ENCODE measurements at places on chromosomes 5 and 9.
A peak's percentile ranks its signal among the peaks of the same experiment; 100 is the strongest.

- DNase-seq = no peak
These were observed 4.1 kb upstream of the TOR1A start for GRCh38 chr9:129828051-129828450.

DNA sequence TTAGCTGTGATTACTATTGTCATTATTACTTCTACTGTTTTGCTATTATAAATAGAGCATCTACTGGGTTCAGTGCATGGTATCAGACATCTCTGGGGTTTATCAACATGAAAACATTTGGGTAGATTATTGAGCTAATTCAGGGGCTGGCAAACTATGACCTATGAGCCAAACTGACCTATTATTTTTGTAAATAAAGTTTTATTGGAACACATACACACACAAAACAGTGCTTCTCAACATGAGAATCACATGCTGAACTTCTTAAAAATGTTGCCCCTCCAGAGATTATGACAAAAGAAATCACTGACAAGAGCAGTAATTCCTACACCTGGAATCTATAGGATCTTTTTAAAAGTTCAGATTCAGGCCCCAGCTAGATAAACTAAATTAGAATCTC, 30.4 kb downstream of the SLC31A2 start:
- DNase-seq = no peak

DNA sequence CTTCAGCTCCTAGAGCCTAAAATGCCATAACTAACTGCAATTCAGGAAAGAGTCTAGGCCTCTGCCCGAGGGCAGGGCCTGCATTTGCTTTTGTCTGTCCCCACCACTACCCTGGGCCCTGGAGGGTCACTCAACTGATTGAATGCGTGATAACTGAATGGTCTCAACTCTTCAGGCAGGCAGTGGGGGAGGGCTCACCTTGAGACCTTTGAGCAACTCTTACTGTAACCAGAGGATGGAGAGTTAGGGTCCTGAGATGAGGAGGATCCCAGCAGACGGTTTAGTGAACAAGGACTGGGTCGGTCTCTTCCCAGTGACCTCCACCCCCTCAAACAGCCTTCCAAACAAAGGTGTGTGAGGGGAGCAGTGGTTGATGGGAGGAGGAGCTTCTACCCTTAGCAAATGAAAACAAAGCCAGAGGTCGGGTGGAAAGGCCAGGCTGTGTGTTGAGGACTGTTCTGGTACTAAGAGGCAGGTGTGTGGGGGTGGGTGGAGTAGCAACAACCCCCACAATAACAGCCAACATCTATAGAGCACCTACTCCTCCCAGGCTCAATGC, 59.4 kb downstream of the CXXC5 start:
- DNase-seq = no peak

- DNase-seq = no peak
These were observed 81.4 kb downstream of the GABBR2 start for GRCh38 chr9:98627296-98627695.

DNA sequence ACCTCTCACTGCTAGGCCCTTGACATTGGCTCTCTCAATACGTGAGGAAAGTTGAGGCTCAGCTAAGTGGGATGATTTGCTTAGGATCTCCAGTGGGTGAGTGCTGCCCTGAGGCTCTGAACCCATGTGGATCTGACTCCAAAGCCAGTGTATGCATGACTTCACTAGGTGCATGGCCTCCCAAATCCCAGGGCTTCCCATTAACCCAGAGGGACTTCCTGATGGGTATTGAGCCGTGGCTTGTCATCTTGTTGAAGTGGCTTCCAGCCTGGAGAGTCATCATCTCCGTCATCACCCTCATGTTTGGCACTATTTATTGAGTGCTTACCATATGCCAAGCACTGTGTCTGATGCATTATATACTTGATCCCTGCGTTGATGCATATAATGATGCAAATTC, 37.3 kb upstream of the TEX48 start:
- no peak for DNase-seq

DNA sequence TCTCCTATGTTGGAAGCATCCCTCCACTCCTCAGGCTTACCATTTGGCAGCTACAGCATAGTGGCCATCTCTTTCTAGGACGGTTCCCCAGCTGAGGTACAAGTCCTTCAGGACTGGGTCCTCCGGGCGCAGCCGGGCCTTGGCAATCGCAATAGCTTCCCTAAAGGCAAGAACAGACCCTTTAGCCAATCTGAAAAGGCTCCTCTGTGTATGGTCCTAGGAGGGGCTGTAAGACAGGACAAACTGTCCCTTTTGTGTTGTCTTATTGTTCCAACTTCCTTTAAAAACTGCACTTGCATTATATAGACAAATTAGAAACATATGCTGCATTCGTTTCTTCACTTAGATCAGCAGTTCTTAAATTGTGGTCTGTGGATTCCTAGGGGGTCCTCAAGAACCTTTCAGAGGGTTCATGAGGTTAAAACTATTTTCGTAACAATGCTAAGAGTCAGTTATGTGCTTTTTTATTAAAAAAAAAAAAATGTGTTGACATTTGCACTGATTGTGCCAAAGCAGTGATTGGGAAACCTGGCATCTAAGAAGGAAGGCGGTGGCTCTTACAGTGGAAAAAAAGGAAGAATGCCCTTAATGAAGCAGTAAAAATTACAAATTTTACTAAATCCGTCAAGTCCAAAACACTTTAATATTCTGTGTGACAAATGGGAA, 38.7 kb downstream of the GEMIN5 start:
- DNase-seq = no peak

DNA sequence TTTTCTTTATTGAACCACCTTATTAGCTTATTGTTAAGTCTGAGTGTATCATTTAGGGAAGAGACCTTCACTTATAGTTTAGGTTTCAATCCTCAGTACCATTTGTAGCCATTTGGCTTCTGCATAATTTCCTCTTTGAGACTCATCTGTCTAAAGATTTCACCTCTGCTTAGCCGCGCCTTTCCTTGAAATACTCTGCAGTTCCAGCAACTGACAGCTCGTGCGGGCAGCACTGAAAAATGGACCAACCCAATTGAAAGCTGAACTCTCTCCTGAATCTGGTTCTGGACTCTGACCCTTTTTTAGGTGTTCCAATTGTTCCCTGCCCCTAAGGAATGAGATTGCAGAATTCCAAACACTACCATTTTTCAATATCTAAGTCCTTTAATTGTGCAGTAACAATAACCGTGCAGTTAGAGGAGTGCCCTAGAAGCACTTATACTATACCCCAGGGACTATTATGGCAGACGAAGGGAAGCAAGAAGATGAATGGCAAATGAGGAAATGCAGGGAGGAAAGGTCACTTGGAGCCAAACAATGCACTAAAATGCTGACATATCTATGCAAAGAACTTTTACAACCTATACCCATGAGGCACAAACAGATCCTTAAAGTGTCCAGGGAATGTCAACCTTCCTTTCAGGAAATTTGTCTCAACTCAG, 50.1 kb upstream of the PDE4D start:
- DNase-seq = no peak

DNA sequence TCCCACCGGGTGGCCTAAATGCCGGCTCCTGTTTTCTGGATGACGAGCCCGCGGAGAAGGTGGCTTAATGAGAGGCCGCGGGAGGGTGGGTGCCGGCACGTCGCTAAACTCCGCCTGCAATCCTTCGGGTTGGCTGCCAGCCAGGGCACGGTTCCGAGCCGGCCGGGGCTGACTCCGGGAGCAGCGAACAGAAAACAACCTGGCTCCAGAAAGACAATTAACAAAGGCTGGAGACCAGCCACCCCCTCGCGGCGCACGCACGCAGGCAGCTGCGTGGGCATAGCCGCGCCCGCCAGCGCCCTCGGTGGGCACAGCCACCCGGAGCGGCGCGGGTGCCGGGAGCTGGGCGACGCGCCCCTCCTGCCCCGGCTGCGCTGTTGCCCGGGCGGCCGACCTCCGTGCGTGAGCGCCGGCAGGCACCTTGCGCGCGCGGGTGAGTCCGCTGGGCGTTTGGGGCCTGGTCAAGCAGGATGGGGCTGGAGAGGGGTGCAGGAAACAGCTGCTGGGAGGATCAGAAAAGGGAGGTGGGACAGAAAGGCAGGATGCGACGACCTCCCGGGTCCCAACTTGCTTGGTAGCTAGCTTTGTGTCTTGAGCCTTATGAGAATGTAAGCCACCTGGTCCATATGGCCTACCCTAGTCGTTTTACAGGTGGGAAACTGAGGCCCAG, at the start of gene ARHGEF37:
Gene ARHGEF37, plus strand, starts transcription at position 307 of the 670 bp plus-strand sequence. CDS start 16,272 bp downstream, outside the sequence.
- no peak for DNase-seq

DNA sequence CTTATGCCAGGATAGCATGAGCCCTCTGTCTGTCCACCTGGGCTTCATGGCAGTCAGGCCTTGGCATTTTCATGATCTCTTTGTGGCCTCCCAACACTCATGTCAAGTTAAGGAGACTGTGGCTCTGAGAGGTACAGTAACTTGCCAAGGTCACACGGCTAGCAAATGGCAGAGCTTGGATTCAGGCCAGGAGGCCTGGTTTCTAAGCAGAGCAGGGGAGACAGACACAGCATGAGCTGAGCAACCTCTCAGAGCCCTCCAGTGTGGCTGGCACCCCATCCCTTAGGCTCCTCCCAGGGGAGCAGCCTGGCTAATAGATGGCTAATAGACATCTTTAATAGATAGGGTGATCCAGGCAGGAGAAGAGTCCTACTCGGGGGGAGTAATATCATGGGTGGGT, 4.1 kb downstream of the SYNPO start:
- no peak for DNase-seq

DNA sequence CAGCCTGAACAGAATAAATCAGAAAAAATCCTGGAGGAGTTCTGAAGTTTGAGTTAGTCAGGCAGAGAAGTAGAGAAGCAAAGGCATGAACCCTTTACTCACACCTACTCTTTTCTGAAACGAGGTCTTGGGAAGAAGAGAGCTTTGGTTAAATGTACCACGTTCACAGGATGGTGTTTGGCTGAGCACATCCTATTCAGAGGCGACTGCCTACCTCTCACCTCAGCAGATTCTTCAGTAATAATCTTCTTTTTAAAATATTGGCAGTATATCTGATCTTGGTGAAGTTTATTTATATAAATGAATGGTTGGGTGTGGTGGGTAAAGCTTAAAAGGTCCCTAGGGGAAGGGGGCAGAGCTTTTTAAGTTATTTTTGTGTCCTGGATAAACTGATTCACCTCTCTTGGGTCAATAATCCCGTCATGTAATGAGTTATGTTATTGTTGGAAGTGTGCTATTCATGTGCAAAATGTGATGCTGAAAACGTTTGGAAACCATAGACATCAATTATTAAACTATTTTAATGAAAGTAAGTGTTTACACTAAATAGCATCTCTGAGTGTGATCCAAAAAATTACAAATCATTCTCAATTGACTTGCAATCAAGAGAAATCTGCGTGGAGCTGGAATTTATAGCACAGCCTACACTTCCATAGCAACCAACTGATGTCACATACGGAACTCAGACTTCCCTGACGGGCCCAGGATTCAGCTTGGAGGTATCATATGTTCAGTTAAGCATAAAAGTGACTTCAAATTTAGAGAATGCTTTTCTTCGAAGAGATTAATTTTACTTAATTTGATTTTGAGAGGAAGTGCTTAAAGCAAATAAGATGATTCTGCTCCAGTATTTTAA, 94.3 kb upstream of the EQTN start:
- no peak for DNase-seq

DNA sequence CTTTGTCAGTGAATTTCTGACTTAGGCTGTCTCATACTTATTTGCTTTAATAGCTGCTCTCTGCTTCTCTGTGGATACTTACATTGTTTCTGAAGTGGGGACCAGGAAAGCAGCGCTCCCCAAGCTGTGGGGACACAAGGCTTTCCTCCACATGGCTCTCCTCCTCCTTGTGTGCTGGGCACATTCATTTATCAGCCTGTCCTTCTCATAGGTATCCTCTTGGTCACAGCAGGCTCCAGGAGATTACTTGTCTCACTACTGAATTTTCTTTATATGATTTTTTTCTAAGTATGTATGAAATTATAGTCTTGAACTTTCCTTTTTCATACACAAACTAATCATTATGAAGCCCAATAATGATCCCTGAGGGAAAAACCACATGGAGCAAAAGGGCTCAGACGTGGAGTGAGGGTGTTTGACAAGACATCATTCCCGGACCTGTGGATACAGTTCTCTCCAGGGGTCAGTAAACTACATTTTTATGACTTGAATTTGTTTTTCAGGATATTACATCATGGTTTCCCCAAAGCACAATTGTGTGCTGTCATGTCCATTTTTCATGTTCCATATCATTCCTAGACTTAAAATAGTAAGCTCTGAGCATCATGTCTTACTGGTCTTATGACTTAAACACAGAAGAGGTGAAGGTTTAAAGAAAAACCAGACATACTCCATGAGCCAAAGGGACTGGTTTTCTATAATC, 234.5 kb downstream of the PCSK1 start:
- no peak for DNase-seq

GRCh38 chr9:111759762-111760639, 34.7 kb downstream of the SHOC1 start:
- peak; percentile 92 for DNase-seq

- peak; percentile 83 for DNase-seq
These were observed 51.9 kb downstream of the TGFBI start for GRCh38 chr5:136080483-136081216.

- peak; percentile 53 for DNase-seq
These were observed 4.1 kb upstream of the CARD9 start for GRCh38 chr9:136377341-136378169.

DNA sequence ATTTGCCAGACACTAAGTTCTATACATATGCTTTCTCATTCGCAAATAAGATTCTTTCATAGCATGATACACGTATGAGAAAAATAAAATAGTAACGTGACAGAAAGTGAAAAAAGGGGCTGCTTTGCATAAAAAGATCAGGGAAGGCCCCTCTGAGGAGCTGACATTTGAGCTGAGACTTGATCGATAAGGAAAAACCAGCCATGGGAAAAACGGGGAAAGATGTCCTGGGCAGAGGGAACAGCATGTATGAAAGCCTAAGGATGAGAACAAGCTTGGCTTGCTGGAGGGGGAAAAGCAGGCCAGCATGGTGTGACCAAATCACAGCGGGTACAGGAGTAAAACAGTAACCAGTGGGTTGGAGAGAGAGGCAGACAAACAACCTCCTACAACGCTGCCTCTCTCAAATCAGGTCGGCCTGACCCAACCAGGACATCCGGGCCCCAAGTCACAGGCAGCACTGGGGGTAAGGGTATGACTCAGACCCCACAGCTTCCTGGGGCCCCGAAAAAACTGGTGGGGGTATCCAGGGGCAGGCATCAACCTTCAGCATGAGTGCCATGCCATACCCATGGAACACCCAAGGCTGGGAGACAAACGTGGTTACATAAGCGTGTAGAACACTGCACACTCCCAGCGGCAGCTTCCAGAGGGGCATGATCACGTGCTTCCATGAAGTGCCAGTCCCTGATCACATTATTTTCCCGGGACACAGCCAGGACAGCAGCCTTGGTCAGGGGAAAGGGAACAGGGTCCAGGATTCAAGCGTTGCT, 2.2 kb downstream of the TNIP1 start:
- DNase-seq = no peak

DNA sequence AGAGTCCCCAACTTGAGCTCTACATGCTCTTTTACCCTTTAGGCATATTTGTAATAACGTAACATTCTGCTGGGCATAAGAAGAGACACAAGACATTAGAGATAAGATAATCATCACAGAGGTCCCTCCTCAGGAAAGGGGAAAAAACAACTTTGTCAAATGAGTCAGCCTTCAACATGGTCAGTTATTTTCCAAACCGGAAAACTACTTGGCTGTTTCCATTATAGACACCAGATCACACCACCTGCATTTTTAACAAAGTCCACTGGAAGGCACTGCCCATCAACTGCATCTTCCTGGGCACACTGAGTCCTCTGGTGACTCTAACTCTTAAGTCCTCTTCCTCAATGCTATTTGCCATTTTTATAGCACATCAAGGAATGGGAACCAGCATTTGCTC, 221.8 kb downstream of the FAM114A2 start:
- DNase-seq = no peak
